ENCODE measurements at places on chromosomes 6 and 20. TPM values are rescaled to one million over a fixed set of nuclear protein-coding genes. Genes with fewer than 3 reads are reported as not detected.

DNA sequence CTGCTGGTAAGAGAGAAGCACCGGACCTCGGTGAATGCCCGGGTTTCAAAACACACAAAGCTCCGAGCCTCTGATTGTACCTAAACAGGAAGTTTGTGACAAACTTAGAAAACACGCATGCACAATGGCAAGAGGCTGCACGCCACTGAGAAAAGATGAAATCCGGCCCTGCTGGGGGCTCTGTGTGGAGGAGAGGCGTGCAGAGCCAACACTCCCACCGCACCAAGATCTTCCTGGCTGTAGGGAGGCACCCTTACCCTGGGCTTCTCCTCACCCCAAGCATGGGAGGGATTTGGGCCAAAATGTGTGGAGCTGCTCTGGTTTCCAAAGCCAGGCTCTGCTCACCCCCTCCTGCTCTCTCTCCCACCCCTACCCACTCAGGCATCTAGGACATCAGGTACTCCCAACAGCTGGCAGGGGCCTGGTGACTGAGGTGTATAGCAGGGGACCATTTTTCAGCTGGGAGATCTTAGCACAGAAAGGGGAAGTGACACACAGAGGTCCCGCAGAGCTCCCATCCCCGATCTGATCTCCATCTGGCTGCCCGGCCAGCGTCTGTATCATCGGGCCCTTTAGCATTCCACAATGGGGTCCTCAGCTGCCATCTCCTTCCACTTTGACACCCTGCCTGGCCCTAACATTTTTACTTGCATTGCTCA lies 84.2 kb downstream of the TRERF1 start:
- DNase-seq: no peak

- DNase-seq: no peak
Observed at GRCh38 chr20:33154252-33154651, 13.7 kb upstream of the BPIFA2 start.

DNA sequence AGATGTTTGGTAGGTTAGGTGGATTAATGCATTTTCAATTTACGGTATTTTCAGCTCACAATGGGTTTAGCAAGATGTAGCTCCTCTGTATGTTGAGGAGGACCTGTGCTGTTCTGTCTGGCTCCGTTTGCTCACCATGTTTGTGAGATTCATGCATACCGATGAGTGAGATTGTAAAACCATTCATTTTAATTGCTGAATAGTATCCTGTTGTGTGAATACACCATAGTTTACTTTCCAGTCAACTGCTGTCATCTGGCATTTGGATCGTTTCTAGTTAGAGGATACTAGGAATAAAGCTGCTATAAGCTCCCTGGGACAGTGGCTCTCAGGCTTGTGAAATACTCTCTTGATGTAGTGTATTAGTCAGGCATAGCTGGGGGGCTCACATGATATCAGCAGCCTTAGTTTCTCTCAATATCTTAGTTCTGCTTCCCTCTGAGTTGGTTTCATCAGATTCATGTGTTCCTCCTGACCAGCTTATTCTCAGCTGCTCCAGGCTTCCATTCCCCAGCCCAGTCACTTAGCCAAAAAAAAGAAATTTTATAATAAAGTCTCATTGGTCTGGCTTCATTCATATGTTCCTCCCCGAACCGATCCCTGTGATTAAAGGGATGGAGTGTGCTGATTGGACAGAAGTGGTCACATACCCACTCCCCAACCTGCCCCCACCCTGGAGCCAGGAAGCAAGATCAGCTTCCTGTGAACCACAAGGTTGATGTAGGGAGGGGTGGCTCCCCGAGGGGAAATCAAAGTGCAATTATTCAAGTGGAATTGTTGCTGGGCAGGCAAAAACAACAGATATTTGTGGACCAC lies 10.9 kb upstream of the B4GALT5 start:
- no peak for DNase-seq

DNA sequence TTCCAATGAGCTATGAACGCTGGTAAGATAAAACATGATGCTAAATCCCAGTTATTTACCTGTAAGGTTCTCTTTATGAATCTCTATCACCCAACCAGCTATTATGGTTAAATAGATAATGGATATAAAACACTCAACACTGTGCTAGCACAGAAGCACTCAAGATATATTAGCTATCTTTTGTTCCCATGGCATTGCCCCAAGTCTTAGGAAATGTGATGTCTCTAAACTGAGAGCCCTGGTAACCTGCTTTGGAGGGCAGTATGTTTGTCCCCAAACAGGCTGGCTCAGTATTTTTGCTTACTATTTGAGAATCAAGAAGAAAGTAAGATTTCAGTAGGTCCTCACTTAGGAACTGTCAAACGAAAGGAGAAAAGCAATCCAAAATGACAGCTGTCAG lies 90.5 kb downstream of the BTBD9 start:
- DNase-seq: no peak

Gene EDN1
- polyA plus RNA-seq: 8.8 TPM

Measured in urinary bladder (tissue), 4 donors.